ENCODE measurements at places on chromosomes 5 and 9. TPM values are rescaled to one million over a fixed set of nuclear protein-coding genes. Genes with fewer than 3 reads are reported as not detected.

The TAS2R1 gene
- total RNA-seq, result not detected

The NUTM2F gene
- total RNA-seq, result 0.31 TPM

GRCh38 chr5:97276474-97277120 lies 93.5 kb upstream of the RIOK2 start:
- no peak for DNase-seq

GRCh38 chr5:18281947-18282581 lies 647.8 kb downstream of the TAF11L14 start:
- DNase-seq, result no peak

DNA sequence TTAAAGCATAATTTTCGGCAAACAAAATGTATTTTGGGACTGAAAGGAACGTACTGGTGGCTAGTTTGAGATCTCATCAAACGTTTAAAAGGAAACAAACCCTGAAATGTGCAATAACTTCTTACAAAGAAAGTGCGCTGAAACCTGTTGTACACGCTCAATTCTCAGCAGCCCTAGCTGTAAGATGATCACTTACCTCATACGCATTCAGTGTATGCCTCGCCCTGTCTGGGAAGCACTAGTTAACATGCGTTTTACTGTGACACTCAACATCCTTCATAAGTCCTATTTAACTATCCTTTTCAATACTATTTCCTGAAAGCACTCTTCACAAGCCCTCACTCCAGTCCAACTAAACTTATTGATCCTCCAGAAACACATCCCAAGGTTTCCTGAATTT lies 485.0 kb upstream of the EDIL3 start:
- DNase-seq, result no peak

- peak; percentile 55 for DNase-seq
Measured at GRCh38 chr5:179763215-179763945, 30.4 kb upstream of the LTC4S start.

The NMUR2 gene
- total RNA-seq, result 1.9 TPM

- DNase-seq, result no peak
Measured at GRCh38 chr9:78778861-78779374, 482.0 kb downstream of the PSAT1 start.

The FYB1 gene
- 1.6 TPM for total RNA-seq

DNA sequence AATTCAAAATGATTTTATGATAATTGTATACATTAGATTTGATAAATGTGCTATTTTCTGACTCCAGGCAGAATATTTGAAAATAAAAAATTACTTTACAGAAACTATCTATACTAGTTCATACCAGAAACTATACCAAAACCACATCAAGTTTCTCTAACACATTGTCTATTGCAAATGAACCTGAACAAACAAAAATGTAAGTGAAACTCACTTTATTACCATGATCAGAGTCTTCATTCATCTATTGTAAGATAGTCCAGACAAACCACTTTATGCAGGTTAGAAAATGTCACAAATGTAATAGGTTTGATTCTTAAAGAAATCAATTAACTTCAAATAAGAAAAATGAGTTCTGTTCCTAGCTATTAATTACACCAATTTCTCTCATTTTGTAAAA lies 99.4 kb downstream of the OXCT1 start:
- DNase-seq, result no peak

DNA sequence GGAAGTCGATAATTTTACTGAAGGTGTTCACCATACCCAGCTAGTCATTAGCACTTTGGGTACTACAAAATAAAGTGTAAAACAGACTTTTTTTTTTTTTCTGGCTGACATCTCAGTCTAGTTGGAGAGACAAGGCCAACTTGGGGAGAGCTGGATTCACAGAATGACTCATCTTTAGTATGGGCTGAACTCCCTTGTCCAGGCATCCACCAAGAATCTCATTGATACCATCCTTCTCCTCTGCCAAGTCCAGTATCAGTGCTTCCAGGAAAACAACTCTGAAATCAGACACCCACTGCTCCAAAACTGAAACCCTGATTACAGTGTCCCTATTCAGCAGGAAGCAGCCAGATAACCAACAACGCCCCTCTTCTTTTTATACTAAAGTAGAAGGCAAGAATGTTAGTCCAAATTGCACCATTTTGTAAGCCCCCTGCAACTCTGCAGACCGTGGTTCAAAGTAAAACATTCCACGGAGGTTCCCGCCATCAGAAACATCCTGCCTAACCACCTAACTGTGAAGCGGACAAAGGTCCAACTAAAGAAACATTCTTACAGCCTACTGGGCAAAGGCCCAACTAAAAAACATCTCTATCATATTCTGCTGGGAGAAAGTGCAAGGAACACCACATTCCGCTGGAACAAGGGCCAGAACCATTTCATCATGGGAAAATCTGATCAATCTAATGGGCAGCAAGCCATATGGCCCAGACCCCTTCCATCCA lies 728.2 kb downstream of the BRINP1 start:
- no peak for DNase-seq

Data from mesothelial cell of epicardium (in vitro differentiated cells).